ENCODE measurements at places on chromosomes 6 and 20. TPM values are rescaled to one million over a fixed set of nuclear protein-coding genes. Genes with fewer than 3 reads are reported as not detected.

The OPRM1 gene
- not detected for total RNA-seq

The TMEM200A gene
- total RNA-seq, result 124 TPM

The CST2 gene
- 6.9 TPM for total RNA-seq

The FOXS1 gene
- 9.3 TPM for total RNA-seq

The CD24 gene
- total RNA-seq, result 12.3 TPM

The ZNF391 gene
- 2.5 TPM for total RNA-seq

The PKHD1 gene
- total RNA-seq, result under 0.01 TPM

The MAPK13 gene
- total RNA-seq, result 26.5 TPM

The NR2E1 gene
- not detected for total RNA-seq

The PRND gene
- total RNA-seq, result not detected

The CYP39A1 gene
- under 0.01 TPM for total RNA-seq

The COL21A1 gene
- 0.38 TPM for total RNA-seq

The ARMC2 gene
- 6.2 TPM for total RNA-seq

The HLA-DMA gene
- total RNA-seq, result 6.2 TPM

The SLC12A5 gene
- total RNA-seq, result not detected

The THBD gene
- 18.0 TPM for total RNA-seq

The TAAR8 gene
- total RNA-seq, result not detected

The PTCRA gene
- total RNA-seq, result not detected

The TTPAL gene
- total RNA-seq, result 19.0 TPM

The GDAP1L1 gene
- not detected for total RNA-seq

The PSORS1C2 gene
- total RNA-seq, result not detected

The IL17F gene
- total RNA-seq, result not detected

The EYA2 gene
- total RNA-seq, result 0.28 TPM

The TPX2 gene
- total RNA-seq, result 86.1 TPM

The HLA-DPA1 gene
- total RNA-seq, result 1.9 TPM

The MOG gene
- total RNA-seq, result not detected

The ACTL10 gene
- total RNA-seq, result 2.7 TPM

The SLC22A16 gene
- total RNA-seq, result under 0.01 TPM

The TRAPPC3L gene
- total RNA-seq, result under 0.01 TPM

The RAET1L gene
- not detected for total RNA-seq

The PTPRT gene
- not detected for total RNA-seq

The TMEM63B gene
- total RNA-seq, result 25.4 TPM

The CEP250 gene
- 35.2 TPM for total RNA-seq

The SALL4 gene
- total RNA-seq, result under 0.01 TPM

The SCUBE3 gene
- 26.5 TPM for total RNA-seq

The TSPO2 gene
- total RNA-seq, result not detected

The HINT3 gene
- 18.0 TPM for total RNA-seq

The SLC24A3 gene
- 0.77 TPM for total RNA-seq

The SLPI gene
- not detected for total RNA-seq

The RBBP9 gene
- total RNA-seq, result 11.0 TPM

The ARFGEF3 gene
- total RNA-seq, result 0.56 TPM

The FAM110A gene
- total RNA-seq, result 0.85 TPM

The NNAT gene
- total RNA-seq, result 0.19 TPM

The CD40 gene
- total RNA-seq, result 14.9 TPM

The DACT2 gene
- total RNA-seq, result 2.7 TPM

The HLA-DRB1 gene
- total RNA-seq, result 3.7 TPM

The LTB gene
- 0.28 TPM for total RNA-seq

The KIF16B gene
- 21.7 TPM for total RNA-seq

The GSTA3 gene
- not detected for total RNA-seq

The LINC00237 gene
- not detected for total RNA-seq

The SLC44A4 gene
- not detected for total RNA-seq

The SRMS gene
- not detected for total RNA-seq

The NRSN1 gene
- total RNA-seq, result not detected
